ENCODE measurements at places on chromosomes 3 and 15. TPM values are rescaled to one million over a fixed set of nuclear protein-coding genes. Genes with fewer than 3 reads are reported as not detected.

Gene SNURF
- 23.7 TPM for total RNA-seq

Gene AAGAB
- 57.5 TPM for total RNA-seq

Gene EXD1
- total RNA-seq = not detected

Gene FBXO40
- under 0.01 TPM for total RNA-seq

Gene GABRR3
- not detected for total RNA-seq

Gene PRSS50
- total RNA-seq = not detected

Gene DCUN1D1
- 30.9 TPM for total RNA-seq

Gene GLT8D1
- total RNA-seq = 90.9 TPM

Gene ACTRT3
- 6.2 TPM for total RNA-seq

Gene SKIL
- 124 TPM for total RNA-seq

Gene ARGFX
- total RNA-seq = not detected

Gene GBE1
- total RNA-seq = 137 TPM

Gene AADAC
- total RNA-seq = 0.15 TPM

Gene RAP2B
- total RNA-seq = 34.4 TPM

Gene OCA2
- not detected for total RNA-seq

Gene GPR62
- total RNA-seq = under 0.01 TPM

Gene AVEN
- total RNA-seq = 29.6 TPM

Gene GOLGA8N
- 1.6 TPM for total RNA-seq

Gene PEAK1
- 73.1 TPM for total RNA-seq

Gene TMEM266
- total RNA-seq = under 0.01 TPM

Gene CORO2B
- total RNA-seq = 0.32 TPM

Gene PXYLP1
- total RNA-seq = 1.6 TPM

Gene FRMD5
- 29.0 TPM for total RNA-seq

Gene BCL6
- 5.9 TPM for total RNA-seq

Gene GUCA1C
- total RNA-seq = not detected

Gene NEIL1
- total RNA-seq = 17.5 TPM

Gene P2RY12
- total RNA-seq = not detected
